ENCODE measurements at places on chromosomes 5 and 9.

DNA sequence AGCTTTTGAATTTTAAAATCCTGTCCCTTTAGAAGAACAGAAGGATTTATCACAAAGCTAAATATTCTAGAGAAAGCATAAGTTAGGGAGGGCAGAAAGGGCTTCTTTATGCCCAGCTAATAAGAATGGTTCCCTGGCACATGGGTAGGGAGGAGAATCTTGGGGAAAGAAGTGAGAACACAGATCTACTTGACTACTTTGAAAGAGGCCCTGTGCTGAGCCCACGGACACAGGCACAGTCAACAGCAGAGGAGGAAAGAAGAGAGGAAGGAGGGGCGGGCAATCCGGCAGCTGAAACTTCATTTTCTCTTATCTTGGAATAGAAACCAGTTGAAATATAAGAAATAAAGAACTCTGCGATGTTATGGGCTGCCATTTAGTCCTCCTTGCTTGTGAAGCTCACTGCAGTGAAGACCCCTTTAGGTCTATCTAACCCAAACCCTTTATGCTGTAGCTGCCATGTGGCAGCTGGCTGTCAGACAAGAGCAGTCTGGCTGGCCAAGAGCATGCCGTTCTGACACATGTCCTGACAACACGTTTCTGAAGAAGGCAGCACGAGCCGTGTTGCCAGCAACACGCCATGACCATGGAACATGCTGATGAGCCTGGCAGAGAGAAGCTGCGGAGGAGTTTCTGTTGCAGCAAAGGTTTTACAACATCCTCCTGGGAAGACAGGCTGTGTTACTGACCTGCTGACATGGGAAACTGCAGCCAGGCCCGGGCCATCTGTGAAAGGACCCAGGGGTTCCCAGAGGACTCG lies 34.2 kb downstream of the ABLIM3 start:
- no peak for DNase-seq

DNA sequence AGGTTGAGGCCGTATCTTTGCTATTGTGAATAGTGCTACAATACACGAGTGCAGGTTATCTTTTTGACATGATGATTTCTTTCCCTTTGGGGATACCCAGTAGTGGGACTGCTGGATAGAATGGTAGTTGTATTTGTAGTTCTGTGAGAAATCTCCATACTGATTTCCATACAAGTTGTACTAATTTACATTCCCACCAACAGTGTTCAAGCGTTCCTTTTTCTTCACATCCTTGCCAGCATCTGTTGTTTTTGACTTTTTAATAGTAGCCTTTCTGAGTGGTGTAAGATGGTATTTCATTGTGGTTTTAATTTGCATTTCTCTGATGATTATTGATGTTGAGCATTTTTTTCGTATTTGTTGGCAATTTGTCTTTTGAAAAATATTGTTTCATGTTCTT lies 41.4 kb downstream of the CNOT6 start:
- no peak for DNase-seq

DNA sequence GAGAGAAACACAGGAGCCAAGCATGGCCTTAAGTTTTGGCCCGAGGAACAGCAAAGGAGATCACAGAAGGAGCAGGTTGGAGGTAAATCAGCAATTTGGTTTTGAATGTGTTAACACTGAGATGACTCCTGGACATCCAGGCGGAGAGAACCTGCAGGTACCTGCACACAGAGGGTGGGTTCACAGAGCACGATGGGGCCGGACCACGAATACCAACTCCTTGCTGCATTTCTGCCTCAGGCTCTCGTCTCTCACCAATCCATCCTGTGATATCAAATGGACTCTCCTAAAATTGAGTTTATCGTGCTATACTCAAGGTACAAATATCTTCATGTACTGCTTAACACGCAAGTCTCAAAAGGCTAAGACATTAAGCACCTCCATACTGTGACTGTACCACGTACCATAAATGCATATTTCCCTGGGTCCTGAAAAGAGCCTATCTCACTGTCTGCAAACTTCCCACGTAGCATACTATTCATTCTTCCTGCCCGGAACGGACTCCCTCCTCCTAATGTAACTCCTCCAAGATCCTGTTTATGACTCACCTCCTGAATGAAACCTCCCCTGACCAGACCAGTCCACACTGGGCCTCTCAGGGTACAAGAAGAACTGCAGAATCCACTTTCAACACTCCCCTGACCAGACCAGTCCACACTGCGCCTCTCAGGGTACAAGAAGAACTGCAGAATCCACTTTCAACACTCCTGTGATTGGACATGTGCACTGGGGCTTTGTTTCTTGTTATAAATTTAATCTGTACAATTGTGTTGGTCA lies 380.8 kb upstream of the RFX3 start:
- DNase-seq, result no peak

DNA sequence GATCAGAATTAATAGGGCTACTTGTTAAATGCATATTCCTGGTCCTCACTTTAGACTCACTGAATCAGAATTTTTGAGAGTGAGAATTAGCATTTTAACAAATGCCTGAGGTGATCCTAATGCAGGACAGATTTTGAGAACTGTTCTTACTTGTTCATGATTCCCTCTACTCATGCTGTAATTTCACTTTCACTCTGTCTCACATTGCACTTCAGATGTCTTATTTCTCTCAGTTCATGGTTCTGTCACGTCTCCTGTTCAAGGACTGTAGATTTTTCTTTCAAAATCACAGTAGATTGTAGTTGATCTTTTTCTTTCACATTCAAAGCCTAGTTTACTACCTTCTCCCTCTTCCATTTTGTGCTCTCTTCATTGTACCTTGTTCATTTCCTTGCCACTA lies 54.3 kb downstream of the ADGRV1 start:
- DNase-seq, result no peak

- no peak for DNase-seq
Observed at GRCh38 chr5:33400675-33401074, 40.1 kb upstream of the TARS1 start.

GRCh38 chr5:95076395-95077185 lies 208.3 kb downstream of the MCTP1 start:
- DNase-seq, result no peak

DNA sequence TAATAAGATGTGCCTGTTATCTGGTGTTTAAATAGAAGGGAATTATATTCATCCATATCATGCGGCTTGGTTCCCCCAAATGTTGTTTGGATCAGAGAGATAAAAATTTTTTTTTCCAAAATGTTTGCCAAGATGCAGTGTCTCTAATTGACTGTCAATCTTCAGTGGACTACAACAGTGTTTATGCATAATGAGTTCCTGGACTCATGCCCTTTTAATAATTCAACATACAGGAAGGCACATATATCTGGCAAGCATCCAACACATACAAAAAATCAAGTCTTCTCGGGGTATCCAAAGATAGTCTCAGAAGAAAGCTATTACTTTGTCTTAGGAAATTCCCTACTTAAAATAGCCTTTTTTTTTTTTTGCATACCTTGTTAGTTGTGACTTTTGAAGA lies 1534.7 kb downstream of the EFNA5 start:
- no peak for DNase-seq

DNA sequence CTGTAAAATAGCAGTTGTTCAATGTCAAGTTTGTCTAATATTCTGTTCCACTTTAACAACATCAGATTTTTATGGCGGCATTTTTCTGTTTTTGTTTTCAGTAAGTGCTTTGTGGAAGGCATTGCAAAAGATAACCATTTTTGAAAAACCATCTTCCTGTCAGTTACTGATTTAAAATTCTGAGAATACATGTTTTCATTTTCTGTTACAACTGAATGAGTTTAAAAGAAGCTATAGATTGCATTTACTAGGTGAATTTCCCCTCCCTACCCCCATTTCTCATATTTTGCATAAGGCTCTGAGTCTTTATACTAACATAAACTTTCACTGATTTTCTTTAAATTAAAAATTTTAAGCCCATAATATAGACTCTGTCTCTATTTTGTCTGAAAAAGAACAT lies 4.6 kb upstream of the ERAP2 start:
- DNase-seq, result peak; percentile 49

DNA sequence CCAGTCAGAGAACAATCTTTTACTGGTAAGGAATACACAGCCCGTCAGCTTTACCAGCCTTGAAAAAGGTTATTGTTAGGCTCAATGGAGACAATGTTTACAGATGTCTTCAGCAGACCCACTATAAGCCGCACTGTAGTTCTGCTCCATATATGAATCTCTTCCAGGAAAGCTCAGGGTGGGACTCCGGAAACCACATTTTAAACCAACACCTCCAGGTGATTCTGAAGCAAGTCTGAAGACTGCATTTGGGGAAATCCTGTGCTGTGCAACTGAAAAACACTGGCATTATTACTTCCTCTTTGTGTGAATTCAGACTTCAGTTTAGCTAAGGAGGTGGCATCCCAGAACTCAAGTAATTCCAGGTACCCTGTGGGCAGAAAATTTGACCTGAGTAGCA lies 3.5 kb downstream of the GZMK start:
- peak; percentile 73 for DNase-seq

- no peak for DNase-seq
Observed at GRCh38 chr5:52993367-52993766, 4.2 kb downstream of the ITGA2 start.

DNA sequence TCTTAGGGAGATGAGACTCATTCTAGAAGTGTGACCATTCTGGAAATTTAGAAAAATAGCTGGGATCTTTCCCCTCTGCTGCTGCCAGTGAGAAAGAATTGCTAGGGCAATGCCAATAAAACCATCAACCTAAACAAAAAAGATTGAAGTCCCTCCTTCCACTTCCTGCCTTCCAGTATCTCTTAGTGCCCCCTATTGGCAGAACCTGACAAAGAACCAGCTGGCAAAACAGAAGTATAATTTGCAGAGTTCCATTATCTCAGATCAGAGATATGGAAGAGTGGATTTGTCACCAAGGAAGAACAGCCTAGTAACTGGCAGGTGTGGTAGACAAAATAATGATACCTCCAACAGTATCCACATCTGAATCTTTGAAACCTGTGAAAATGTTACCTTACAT lies 13.8 kb upstream of the PLCXD3 start:
- peak; percentile 27 for DNase-seq

GRCh38 chr5:101346906-101347305 lies 443.8 kb upstream of the ST8SIA4 start:
- no peak for DNase-seq

Measured in activated CD4-positive, alpha-beta T cell treated with anti-CD3 and anti-CD28 coated beads, Interleukin-2, Interleukin-4, amounts not matched to agents 100 ng/mL and 50 ng/mL, durations not matched to agents 16 hours and 8 hours (primary cell).